ENCODE measurements at places on chromosomes 5 and 9.

- no peak for DNase-seq
Measured at GRCh38 chr5:72451741-72452505, 55.3 kb downstream of the ZNF366 start.

- no peak for DNase-seq
Measured at GRCh38 chr5:55151923-55152842, 7.8 kb upstream of the GPX8 start.

- no peak for DNase-seq
Measured at GRCh38 chr5:130885691-130886090, 279.4 kb downstream of the HINT1 start.

GRCh38 chr5:53265043-53265442 is 155.5 kb upstream of the MOCS2 start:
- DNase-seq, result no peak

Data from stimulated activated CD4-positive, alpha-beta T cell treated with anti-CD3 and anti-CD28 coated beads, TNF-alpha, amount 100 ng/mL, for 1 hour (primary cell).